ENCODE measurements at places on chromosomes 7 and 10.

- no peak for DNase-seq
These were observed 282.5 kb upstream of the TEX47 start for GRCh38 chr7:89077992-89078391.

DNA sequence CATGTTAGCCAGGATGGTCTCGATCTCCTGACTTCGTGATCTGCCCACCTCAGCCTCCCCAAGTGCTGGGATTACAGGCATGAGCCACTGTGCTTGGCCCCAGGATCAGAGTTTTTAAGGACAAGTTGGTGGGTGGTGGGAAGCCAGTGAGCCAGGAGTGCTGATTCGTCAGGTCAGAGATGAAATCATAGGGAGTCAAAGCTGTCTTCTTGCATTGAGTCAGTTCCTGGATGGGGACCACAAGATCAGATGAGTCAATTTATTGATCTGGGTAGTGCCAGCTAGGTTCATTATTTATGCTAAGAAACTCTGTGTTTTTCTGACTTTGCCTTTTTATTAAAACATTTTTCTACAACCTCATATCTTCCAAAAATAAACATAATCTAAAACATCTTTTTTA lies 423.8 kb downstream of the ARL4A start:
- DNase-seq = no peak

DNA sequence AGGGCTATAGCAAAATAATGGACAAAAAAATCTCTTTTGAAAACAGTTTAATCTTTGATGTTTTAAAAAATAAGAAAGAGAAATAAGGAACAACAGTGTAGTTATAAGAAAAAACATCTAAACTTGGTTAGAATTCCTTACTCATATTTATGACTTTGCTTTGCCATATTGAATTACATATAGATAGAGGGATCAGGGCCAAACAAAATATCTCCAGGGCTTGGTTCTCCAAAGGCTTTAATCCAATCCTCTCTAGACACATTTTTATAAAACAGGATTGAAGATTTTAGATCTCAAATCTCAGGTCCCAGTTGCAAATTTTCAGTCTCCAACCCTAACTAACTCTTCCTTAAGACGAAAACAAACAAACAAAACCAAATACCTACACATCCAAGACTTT lies 72.6 kb upstream of the RHOBTB1 start:
- DNase-seq = no peak

DNA sequence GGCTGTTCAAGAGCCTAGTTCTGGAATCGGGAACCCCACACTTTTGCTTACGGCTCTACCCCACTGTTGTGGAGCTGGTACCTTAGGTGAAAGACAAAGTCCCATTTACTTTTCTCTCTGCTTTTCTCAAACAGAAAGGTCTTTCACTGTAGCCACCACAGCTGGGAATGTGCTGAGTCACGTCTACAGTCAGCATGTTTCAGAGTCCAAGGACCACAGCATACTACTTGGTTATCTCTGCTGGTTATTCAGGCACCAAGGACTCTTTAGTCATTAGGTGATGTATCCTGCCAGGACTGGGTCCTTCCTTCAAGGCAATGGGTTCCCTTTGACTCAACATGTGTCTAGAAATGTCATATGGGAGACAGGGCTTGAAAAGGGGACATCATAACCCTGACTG lies 266.8 kb upstream of the STEAP1 start:
- DNase-seq = no peak

- DNase-seq = no peak
These were observed 72.1 kb upstream of the TNRC18 start for GRCh38 chr7:5495581-5496375.

DNA sequence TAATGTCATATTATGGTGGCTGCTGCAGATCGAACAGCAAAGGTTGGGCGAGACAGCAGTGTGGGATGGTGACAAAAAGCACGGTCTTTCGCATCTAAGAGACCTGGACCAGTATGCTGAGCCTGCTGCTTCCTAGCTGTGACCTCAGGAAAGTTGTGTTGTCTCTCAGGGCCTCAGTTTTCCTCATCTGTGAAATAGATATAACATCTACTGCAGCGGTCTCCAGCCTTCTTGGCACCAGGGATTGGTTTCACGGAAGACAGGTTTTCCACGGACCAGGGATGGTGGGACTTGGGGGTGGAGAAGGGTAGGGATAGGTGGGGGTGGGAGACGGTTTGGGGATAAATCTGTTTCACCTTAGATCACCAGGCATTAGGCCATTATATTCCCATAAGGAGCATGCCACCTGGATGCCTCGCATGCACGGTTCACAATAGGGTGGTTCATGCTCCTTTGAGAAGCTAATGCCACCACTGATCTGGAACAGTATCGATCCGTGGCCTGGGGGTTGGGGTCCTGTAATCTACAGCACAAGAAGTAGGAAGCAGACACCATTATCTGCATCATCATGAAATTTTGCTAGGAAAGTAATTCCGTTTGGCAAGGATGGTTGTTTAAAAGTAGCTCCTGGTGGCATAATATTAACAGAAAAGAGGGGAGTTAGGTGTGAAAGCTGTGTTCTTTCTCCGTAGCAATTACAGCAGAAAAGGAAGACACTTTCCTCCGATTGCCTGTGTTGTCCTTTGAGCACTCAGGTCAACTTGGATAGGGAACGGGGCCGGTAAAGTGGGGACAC lies 10.8 kb downstream of the KLF6 start:
- DNase-seq = no peak

- no peak for DNase-seq
These were observed 4.6 kb upstream of the FAM170B start for GRCh38 chr10:49138361-49138891.
